Left lung (tissue), 14 donors: ENCODE measurements at places on chromosomes 6 and 20.
A peak's percentile ranks its signal among the peaks of the same experiment; 100 is the strongest.

DNA sequence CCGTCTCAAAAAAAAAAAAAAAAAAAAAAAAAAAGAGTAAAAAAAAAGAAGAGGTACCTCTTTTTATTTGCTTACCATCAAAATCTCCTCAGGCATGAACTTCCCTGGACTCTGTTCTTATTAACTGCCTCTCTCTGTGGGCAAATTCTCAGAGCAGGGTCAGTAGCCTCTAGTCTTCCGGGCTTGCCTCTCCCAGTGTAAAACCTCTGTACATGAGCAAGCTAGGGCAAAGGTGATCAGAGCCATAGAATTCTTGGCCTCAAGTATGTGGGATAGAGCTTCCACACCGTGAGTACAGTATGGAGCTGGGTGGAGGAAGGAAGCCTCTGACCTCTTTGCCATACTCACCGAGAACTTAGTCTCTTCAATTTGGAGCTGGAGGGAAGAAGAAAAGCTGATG is 58.5 kb downstream of the TRPC4AP start:
- no peak overlapping the region for H3K4me3 ChIP-seq

- H3K4me1 ChIP-seq, result no peaks in the 10 kb centered on the region
- H3K27ac ChIP-seq, result no peak overlapping the region
- H3K36me3 ChIP-seq, result no peaks in the 10 kb centered on the region
- H3K27me3 ChIP-seq, result no peaks in the 10 kb centered on the region
- DNase-seq, result no peak
- no peak overlapping the region for H3K4me3 ChIP-seq
Observed at GRCh38 chr6:118403036-118403435, 145.1 kb upstream of the PLN start.

GRCh38 chr20:46408281-46408731 is 1.9 kb upstream of the ELMO2 start:
- H3K4me3 ChIP-seq, result no peak overlapping the region
- no peak overlapping the region for H3K27ac ChIP-seq
- no peak for DNase-seq
- H3K4me1 ChIP-seq, result peaks cover 21% of the 10 kb centered on the region
- no peaks in the 10 kb centered on the region for H3K27me3 ChIP-seq

DNA sequence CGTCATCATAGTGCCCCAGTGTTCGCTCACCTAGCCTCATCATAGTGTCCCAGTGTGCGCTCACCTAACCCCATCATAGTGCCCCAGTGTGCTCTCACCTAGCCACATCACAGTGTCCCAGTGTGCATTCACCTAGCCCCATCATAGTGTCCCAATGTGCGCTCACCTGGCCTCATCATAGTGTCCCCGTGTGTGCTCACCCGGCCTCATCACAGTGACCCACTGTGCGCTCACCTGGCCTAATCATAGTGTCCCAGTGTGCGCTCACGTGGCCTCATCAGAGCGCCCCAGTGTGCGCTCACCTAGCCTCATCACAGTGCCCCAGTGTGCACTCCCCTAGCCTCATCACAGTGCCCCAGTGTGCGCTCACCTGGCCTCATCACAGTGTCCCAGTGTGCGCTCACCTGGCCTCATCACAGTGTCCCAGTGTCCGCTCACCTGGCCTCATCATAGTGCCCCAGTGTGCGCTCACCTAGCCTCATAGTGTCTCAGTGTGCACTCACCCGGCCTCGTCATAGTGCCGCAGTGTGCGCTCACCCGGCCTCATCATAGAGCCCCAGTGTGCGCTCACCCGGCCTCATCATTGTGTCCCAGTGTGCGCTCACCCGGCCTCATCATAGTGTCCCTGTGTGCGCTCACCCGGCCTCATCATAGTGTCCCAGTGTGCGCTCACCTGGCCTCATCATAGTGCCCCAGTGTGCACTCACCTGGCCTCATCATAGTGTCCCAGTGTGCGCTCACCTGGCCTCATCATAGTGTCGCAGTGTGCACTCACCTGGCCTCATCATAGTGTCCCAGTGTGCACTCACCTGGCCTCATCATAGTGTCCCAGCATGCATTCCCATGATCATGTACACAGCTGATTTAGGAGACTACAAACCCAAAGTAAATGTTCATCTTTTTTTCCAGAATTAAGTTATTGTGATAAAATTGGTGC is 9.5 kb downstream of the TMEM242 start:
- peaks cover 18% of the 10 kb centered on the region for H3K4me1 ChIP-seq
- DNase-seq, result no peak
- no peaks in the 10 kb centered on the region for H3K36me3 ChIP-seq
- no peak overlapping the region for H3K27ac ChIP-seq
- no peak overlapping the region for H3K4me3 ChIP-seq

DNA sequence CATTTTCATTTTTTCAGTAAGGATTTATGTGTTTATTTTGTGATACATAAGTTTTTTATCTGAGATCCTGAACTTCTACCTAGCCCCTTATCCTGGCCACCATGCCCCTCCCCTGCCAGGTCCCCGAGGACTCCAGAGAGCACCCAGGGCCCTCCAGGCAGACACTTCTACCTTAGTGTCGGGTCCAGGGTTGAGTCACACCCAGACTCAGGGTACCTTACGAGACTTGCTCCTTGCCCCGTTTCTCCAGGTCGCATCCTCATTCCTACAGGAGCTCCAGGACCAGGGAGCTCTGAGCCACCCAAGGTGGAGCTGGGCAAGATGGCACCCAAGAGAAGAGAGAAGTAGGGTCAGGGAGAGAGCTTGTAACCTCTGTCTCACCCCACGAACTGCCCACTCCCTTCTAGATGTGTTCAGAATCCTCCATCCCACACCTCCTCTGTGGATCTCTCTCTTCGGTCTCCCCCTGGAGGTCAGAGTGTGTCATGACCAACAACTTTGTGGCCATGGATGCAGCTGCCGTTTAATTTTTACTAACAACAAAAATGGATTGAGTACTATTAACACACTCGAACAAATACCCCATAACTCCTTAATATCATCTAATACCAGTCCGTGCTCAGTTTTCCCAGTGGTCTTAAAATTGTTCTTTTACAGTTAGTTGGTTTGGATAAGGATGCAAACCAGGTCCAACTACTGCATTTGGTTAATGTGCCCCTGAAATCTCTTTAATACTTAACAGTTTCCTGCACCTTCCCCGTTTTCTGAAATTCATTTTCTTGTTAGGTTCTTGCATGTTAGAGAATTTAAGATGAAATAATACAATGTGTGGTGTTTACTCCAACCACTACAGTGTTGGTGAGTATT is 130.6 kb upstream of the INSM1 start:
- H3K4me3 ChIP-seq, result no peak overlapping the region
- no peak for DNase-seq
- H3K4me1 ChIP-seq, result no peaks in the 10 kb centered on the region
- H3K27ac ChIP-seq, result no peak overlapping the region

GRCh38 chr6:147304016-147304415 is 99.8 kb downstream of the STXBP5 start:
- no peaks in the 10 kb centered on the region for H3K4me1 ChIP-seq
- no peak overlapping the region for H3K4me3 ChIP-seq
- H3K36me3 ChIP-seq, result peaks cover 21% of the 10 kb centered on the region
- no peaks in the 10 kb centered on the region for H3K27me3 ChIP-seq
- no peak overlapping the region for H3K27ac ChIP-seq

DNA sequence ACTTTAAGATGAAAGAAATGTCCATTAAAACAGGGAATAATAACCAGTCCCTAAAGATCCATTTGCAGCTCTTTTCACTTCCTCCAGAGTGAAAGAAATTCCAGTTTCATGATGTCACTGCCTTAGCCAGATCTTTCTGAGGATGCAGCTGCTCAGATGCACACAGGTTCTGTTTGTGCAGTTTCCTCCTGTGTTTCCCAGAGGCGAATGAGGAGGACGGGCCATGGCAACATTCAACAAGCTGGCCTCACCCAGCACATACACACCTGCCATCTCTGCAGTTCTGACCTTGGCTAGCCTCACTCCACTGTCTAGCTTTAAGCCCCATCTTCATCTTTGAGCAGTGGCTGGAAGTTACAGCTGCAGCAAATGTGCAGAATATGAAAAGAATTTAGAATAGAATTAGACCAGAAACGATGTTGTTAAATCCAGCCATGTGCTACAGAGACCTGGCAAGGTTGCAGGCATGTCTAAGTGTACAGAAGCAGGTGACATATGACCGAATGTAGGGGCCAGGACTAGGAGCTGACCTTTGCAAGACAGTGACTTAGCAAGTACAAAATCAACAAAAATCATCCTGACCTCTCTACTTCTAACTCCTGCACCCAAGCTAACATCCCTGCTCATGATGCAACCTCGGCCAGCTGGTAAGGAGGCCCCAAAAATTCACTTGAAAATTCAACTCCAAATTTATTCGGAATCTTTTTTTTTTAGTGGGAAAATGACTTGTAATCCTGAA is 35.0 kb downstream of the FAM50B start:
- no peaks in the 10 kb centered on the region for H3K27me3 ChIP-seq
- H3K27ac ChIP-seq, result peak overlapping the region; percentile 51
- H3K36me3 ChIP-seq, result no peaks in the 10 kb centered on the region
- no peak for DNase-seq

DNA sequence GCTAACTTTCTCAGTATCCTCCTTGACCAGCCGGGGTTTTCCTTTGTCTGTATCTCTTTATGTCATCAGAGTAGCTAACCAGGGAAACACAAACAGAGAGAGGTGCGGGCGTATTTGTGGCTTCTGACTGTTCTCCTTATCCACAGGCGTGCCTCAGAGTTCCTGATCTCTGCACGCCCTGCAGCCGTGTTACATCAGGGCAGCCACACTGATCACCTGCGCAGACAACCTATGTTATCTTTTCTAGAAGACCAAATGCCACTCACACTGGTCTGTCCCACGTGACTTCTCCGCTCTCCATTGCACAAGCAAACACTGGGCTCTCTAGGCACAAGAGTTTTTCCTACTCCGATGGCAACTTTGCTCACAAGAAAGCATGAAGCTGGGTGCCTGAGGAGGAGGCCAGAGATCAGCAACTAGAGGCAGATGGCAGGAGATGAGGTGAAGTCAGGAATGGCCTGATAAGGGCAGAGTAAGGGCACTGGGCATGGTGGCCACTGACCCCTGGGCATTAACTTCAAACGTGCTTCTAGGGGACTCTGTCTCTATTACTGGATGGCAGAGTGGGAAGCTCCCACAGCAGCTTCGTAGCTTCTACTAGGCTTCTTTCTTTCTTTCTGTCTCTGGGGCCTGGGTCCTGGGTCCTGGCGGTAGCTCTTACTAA is 4.5 kb downstream of the PDE10A start:
- peaks cover 10% of the 10 kb centered on the region for H3K4me1 ChIP-seq
- no peak for DNase-seq
- H3K4me3 ChIP-seq, result no peak overlapping the region
- peaks cover 60% of the 10 kb centered on the region for H3K27me3 ChIP-seq

- H3K4me1 ChIP-seq, result peaks cover 18% of the 10 kb centered on the region
- no peaks in the 10 kb centered on the region for H3K36me3 ChIP-seq
- no peak for DNase-seq
- H3K4me3 ChIP-seq, result no peak overlapping the region
- no peaks in the 10 kb centered on the region for H3K27me3 ChIP-seq
Observed at GRCh38 chr6:3405182-3405518, 51.7 kb downstream of the SLC22A23 start.

GRCh38 chr6:73655341-73655917 is 1.6 kb upstream of the SLC17A5 start:
- H3K27ac ChIP-seq, result peak overlapping the region; percentile 98
- H3K4me3 ChIP-seq, result peak overlapping the region; percentile 93
- no peaks in the 10 kb centered on the region for H3K36me3 ChIP-seq

DNA sequence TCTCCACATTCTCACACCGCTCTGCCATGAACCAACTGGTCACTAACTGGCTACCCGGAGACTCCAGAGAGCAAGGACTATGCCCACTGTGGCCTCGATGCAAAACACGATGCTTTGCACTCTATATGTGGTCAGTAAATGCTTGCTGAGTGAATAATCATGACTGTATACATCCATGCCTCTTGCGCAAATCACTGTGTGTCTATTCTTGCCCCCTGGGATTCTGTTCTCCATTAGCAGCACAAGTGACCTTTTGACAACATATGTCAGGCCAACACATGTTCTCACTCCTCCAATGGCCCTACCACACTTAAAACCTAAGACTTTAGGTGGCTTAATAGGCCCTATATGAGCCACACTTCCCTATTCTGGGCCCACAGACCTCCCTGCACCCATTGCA is 16.9 kb downstream of the KIF16B start:
- no peak for DNase-seq
- no peaks in the 10 kb centered on the region for H3K27me3 ChIP-seq
- no peak overlapping the region for H3K4me3 ChIP-seq

GRCh38 chr6:157033428-157034140 is 256.4 kb downstream of the ARID1B start:
- H3K4me1 ChIP-seq, result peaks cover 47% of the 10 kb centered on the region
- no peaks in the 10 kb centered on the region for H3K27me3 ChIP-seq
- H3K4me3 ChIP-seq, result peak overlapping the region; percentile 44

GRCh38 chr6:53325785-53326184 is 23.0 kb downstream of the ELOVL5 start:
- DNase-seq, result no peak
- H3K27me3 ChIP-seq, result no peaks in the 10 kb centered on the region
- no peaks in the 10 kb centered on the region for H3K36me3 ChIP-seq

DNA sequence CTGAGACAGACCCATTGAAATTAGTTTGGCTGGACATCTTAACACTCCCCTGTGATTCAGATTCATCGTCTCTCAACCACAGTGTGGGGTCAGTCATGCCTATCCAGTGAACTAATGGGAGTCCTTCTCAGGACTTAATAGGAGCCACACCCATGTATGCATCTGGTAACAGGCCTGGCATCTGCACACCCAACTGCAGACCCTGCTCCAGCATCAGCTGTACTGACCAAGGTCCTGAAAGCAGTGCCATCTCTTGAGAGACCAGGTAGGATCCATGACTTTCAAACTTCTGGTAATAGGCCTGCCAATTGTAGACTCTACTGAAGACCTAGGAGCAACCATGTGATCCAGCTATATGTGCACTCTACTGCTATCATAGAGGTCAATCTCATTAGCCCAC is 363.6 kb upstream of the POU3F2 start:
- no peaks in the 10 kb centered on the region for H3K36me3 ChIP-seq
- H3K4me1 ChIP-seq, result no peaks in the 10 kb centered on the region
- H3K27ac ChIP-seq, result no peak overlapping the region
- no peak overlapping the region for H3K4me3 ChIP-seq
- no peak for DNase-seq

DNA sequence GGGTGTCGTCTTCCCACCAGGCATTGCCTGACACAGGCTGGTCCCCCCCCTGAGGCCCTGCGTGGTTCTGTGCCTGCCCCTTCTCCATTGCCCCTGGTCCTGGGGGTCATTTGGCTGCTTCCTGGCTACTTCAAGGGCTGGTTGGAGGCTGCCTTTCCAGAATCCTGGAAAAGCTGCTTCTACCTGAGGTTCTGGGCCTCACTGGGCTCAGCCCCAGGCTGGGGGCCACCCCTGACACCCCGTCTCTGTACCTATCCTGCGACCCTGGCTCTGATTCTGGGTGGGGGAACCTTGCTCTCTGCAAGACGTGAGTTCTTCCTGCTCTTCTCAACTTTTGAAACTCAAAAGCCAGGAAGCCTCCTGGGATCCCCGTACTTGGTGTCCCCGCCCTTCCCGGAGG is 149.3 kb upstream of the PTPN1 start:
- peaks cover 7% of the 10 kb centered on the region for H3K4me1 ChIP-seq
- no peak overlapping the region for H3K4me3 ChIP-seq
- H3K27ac ChIP-seq, result no peak overlapping the region
- no peaks in the 10 kb centered on the region for H3K27me3 ChIP-seq
- H3K36me3 ChIP-seq, result no peaks in the 10 kb centered on the region
- DNase-seq, result no peak

- peaks cover 6% of the 10 kb centered on the region for H3K36me3 ChIP-seq
- no peak overlapping the region for H3K27ac ChIP-seq
- no peaks in the 10 kb centered on the region for H3K27me3 ChIP-seq
- no peak for DNase-seq
Observed at GRCh38 chr6:2767657-2768524, 2.7 kb downstream of the WRNIP1 start.
